Left cardiac atrium (tissue), 4 donors: ENCODE measurements at places on chromosomes 4 and X.
A peak's percentile ranks its signal among the peaks of the same experiment; 100 is the strongest.

GRCh38 chr4:40202474-40202873 lies 5.6 kb downstream of the RHOH start:
- no peak for DNase-seq

DNA sequence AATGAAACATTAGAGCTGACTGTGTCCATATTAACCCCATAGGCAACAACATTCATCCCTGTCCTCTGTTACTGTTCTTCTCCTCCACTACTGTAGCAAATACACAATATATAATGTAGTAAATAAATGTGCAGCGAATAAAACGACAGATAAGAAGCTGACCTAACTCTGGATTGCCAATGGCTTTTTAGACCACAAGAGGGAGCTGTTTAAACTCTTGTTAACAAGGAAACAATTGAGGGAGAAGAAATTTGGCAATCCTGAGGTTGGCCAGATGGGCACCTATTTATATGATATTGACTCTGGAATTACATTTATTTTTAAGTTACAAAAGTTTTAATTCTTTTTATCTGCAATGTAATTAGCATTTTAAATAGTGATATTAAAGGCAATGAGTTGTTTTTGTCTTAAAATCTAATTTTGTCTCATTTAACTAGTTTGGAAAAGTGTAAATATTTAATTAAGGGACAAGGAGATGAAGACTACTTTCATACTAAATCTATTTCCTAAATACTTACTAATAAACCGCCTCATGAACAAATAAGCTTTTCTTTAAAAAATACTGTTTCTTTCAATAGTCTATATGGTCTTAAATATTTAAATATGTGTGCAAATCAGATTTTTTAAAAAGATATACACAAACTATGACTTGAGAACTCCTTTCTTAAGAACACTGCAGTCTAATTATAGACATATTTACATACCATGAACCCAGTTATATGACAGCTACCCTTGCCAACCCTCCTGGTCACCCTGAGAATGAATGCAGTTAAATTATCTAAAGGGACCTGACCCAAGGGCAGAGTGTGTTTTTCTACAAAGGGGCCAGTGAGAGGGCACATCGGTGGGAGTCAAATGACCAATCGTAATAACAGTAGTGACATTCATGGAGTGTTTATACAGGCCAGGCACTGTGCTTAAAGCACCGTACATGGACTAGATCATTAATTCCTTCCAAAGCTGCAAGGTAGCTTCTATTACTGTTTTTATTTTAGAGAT lies 52.9 kb upstream of the HPF1 start:
- no peak for DNase-seq

GRCh38 chr4:6263526-6264224 lies 6.0 kb upstream of the WFS1 start:
- DNase-seq = no peak

DNA sequence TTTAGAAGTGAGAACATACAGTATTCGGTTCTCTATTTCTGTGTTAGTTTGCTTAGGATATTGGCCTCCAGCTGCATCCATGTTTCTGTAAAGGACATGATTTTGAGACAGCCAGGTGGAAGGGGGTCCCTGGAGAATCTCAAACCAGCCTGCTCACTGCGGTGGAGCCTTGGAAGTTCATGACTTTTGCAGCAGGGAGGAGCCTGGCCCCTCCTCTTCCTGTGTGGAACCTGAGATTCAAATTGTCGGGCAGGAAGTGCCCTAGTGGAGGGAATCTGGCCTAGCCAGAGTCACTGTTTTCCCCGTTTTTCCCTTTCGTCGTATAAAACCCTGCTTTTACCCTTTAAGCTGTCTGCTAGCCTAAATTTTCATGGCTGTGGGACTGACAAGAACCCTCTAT lies 762.6 kb downstream of the PCDH18 start:
- DNase-seq = no peak

- peak; percentile 94 for DNase-seq
Measured at GRCh38 chr4:158209825-158210807, at the start of gene TMEM144. Gene TMEM144 (plus strand): TSS chr4:158210486. CDS start chr4:158212668, 2,182 bp downstream.

GRCh38 chrX:104136241-104137019 lies 20.4 kb downstream of the SLC25A53 start:
- peak; percentile 68 for DNase-seq
